ENCODE measurements at places on chromosomes 5 and 9.

DNA sequence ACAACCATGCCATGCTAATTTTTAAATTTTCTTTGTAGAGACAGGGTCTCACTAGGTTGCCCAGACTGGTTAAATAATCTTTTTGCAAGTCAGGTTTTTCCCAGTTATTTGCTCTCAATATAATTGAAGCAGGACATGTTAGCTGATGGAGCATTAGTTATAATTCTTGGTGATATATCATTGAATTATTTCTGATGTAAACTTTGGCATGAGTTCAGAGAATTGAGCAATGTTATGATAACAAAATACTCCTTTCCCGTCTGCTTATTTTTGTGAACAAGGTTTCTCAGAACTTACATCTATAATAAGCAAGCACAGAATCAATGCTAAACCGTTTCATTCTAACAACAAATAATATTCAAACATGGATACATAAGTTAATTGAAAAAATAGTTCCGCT is 37.8 kb downstream of the BHMT start:
- DNase-seq = no peak

- no peak for DNase-seq
These were observed 181.7 kb upstream of the TLX3 start for GRCh38 chr5:171127314-171127713.

DNA sequence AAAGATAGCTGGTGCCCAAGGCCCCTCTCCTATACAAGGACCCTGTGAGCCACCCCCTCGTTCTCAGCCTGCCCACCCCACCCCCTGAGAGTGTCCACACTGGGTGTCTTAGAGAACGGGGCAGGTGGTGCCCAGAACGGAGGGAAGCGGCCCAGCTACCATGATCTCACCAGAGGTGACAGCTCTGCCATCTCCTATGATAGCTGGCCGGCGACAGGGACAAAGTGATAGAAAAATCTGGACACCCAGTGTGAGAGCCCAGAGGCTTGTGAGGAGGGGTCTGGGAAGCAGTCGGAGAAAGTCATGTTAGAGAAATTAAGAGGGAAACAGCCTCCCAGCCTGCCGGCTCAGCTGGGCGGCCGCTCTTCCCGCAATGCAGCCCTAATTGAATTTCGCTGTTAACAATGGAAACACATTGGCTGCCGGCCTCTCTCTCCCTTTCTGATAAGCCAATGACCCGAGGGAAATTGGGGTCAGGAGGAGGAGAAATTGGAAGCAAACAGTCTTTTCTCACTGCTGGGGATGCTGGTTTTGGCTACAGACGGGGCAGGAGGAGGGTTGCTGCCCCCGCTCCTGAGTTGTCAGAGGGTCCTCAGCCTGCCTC is 32.3 kb downstream of the HK3 start:
- no peak for DNase-seq

- DNase-seq = no peak
These were observed 110.5 kb downstream of the SNX18 start for GRCh38 chr5:54628050-54628449.

DNA sequence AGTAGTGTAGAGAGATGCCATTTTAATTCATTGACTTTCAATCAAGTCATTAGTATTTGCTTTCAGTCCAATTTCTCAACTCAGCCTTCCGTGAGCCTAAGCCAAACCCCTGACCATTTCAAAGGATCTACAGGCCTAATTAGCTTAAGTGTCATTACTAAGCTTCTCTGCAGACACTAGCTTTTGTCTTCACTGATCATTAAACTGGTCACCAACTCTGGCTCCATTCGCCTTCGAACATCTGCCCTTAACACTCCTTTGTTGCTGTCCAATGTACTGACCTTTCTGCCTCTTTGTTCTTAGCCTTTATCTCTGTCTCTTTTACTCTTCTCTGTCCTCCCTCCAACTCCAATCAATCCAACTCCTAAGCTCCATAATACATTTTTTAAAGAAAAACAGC is 299.3 kb downstream of the DIRAS2 start:
- no peak for DNase-seq

DNA sequence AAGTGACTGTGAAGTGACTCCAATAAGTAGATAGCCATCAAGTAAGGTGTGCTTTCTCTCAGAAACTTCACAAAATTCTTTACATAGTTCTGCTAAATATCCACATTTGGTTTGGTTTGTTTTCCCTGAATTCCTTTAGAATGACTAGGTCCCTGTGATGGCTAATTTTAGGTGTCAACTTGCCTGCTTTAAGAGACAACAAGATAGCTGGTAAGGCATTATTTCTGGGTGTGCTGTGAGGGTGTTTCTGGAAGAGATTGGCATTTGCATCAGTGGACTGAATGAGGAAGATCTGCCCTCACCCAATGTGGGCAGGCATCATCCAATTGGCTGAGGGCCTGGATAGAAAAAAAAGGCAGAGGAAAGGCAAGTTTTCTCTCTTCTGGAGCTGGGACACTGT is 8.3 kb upstream of the PTBP3 start:
- DNase-seq = no peak

DNA sequence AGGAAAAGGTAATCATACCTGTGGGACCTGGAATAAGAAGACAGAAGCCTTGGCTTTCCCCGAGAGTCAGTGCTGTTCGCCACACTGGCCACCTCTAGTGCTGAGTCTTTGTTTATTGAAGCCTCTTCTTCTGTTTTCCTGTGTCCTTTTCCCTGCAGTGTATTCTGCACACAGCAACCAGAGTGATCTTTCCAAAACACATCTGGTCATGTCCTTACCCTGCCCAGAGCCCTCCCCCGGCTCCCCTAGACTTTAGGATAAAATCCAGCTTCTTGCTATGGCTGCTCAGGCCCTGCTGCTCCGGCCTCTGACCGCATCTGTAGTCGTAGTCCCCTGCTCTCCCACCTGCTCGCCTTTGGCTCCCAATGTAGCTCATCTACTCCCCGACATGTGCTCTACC is 28.3 kb downstream of the GALNT10 start:
- DNase-seq = no peak

DNA sequence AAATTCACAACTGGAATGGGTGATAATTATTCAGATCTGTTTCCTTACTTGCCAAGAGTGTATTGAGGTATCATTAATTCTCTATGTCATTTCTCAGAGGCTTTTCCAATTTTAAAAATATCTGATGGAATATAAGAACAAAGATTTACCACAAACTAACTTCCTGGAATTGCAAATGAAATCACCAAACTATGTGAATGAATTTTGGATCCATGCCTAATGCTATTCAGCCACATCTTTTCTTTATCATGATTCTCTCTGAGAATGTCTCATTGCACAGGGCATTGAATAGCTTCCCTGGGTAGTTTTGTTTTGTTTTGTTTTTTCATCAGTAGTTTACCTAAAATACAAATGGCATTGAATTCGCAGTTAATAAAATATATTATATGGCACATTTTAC is 146.9 kb upstream of the FBN2 start:
- no peak for DNase-seq

DNA sequence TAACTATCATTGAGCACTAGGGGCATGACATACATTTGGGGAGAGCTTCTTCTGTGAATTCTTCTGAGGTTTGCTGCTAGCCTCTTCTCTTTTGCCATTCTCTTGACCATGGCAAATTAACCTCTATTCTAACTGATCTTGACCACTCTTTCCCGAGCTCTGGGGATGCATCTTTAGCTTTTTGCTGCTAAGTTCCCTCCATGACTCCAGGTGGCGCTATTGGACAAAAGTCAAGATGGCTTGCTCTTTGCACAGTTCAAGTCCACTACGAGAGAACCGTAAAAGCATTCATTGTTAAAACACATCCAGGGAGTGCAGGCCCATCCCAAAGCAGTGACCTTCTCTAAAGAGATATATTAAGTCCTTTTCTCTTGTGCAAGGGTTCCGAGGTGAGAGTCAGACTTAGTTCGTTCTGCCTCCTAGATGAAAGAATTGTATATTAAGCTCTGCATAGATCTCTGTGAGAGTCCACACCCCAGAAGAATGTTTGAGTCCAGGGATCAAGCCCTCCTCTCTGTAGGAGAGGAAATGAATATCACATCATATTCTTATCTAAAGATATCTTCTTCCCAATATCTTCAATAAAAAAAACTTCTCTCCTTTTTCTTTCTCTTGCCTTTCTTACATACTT is 1152.9 kb upstream of the CDH6 start:
- no peak for DNase-seq

DNA sequence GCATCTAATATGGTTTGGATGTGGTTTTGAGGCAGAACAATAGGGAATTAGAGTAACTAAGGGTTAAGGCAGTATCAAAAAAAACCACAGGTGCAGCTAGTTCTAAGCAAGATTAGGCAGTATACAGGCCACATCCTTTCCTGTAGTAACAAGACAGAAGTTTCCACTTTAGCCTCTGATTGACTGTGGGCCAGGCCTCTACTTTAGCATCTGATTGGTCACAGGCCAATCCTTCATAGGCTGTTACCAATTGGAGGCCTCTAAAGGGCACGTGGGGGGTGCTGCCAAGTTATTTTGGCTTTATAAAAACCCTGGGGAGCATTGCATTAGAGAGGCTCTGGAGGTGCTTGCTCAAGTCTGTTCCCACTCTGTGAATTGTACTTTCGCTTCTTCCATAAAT is 144.1 kb upstream of the ST8SIA4 start:
- DNase-seq = no peak

GRCh38 chr9:15543047-15543813 is 9.6 kb upstream of the CCDC171 start:
- no peak for DNase-seq

DNA sequence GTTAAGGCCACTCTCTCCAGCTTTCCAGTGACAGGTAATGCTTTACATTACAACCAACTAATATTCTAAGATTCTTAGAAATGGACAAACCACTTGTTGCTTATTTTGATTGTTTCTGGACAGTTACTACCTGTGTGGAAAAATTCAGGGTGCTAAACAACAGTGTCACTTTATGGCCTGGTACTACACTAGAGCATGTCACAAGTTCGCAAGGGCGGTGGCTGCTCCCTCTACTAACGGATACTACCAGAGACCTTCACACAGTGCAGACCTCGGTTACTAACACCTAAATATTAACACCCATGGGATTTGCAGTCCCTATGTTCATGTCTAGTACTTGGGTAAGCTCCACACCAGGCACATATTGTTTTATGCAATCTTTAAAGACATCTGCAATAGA is 13.4 kb downstream of the HMGXB3 start:
- DNase-seq = no peak

DNA sequence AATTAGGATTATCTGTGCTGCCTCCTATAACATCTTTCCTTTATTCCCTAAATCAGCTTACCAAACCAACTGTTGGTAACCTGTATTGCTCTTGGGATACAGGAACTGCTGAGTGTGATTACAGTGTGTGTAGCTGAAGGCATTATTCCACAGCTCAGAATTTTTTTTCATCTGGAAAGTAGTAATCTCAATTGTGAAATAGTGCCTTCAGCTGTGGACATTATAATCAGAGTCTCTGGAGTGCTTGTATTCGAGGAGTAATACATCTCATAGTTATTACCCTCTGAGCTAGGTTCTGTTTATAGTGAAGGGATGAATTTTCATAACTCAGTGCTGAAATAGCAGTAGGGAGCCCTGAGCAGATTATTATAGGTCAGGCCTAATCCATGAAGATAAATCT is 199.5 kb downstream of the MAST4 start:
- no peak for DNase-seq

- no peak for DNase-seq
These were observed 370.7 kb downstream of the ZSWIM6 start for GRCh38 chr5:61702784-61703183.

- no peak for DNase-seq
These were observed 14.4 kb downstream of the ANKRD33B start for GRCh38 chr5:10578293-10578665.

GRCh38 chr5:159657771-159658170 is 258.5 kb upstream of the ADRA1B start:
- no peak for DNase-seq

DNA sequence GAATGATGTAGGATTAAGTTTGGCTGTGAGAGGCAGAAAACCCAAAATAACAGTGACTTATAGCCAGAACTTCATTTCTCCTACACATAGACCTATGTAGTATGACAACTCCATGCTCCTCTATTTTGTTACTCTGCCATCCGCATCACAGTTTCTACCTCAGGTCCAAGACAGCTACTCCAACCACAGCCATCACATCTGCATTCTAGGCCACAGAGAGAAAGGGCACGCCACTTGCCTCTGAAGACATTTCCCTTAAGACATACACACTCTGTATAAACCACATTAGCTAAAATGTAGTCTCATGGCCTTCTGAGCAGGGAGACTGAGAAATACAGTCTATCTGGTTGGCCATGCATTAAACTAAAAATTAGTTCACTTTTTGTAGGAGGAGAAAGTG is 10.0 kb downstream of the SPINK4 start:
- no peak for DNase-seq

DNA sequence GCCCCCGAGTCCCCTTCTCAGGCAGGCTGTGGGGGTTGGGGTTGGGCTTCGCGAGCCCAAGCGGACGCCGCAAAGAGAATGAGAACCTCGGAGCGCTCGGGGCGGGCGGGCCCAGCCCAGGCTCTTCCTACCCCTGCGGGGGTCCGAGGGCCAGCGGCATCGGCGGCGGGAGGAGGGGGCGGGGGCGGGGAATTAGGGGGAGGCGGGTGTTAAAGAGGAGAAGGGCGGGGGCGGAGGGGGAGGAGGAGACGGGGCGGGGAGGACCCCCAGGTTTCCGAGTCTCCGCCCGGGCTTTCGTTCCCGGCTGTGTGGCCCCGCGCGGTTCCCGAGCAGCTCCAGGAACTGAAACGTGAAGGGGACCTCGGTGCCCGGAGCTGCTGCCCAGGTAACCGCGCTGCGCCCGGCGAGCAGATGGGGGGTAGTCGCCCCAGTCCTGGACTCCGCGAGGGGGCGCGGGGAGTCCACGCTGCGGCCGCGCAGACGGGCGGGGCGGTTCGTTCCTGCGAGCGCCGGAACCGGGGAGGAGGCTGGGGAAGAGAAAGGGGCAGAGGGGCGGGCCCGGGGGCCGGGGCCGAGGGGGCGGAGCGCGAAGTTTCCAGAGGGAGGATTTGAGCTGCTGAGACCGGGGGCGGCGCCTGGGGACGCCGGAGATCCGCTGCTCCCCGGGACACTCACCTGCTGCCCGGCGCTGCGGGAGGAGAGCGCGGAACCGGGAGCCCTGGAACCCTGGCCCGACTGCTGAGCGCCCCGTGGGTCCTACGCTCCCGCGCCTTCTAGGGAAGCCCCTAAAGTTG is 38.4 kb upstream of the PLEKHG4B start:
- no peak for DNase-seq

DNA sequence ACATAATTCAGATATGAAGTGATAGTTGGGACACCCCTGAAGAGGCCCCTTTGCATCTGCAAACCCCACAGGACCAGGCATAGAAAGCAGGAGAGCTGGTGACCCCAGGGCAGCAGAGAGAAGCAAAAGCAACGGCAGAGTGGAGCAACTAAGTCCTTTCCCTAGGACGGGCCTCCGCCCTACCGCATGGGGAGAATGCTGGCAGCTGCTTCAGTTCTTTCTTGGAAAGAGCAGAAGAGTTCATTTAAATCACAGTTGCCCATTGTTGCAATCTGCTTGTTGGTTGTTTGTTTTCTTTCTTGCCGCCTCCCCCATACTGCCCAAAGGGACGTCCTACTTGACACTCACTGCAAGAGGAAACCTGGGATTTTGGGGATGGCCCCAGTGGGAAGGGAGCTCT is 126.2 kb downstream of the ADAMTS16 start:
- DNase-seq = no peak

- DNase-seq = no peak
These were observed 435.4 kb downstream of the ZSWIM6 start for GRCh38 chr5:61767231-61768080.

- no peak for DNase-seq
These were observed 183.6 kb downstream of the EFNA5 start for GRCh38 chr5:107487056-107487542.

- no peak for DNase-seq
These were observed 27.2 kb downstream of the ENC1 start for GRCh38 chr5:74613283-74613682.
